SW 1271 (cell line): ENCODE measurements at places on chromosomes 4 and X.

DNA sequence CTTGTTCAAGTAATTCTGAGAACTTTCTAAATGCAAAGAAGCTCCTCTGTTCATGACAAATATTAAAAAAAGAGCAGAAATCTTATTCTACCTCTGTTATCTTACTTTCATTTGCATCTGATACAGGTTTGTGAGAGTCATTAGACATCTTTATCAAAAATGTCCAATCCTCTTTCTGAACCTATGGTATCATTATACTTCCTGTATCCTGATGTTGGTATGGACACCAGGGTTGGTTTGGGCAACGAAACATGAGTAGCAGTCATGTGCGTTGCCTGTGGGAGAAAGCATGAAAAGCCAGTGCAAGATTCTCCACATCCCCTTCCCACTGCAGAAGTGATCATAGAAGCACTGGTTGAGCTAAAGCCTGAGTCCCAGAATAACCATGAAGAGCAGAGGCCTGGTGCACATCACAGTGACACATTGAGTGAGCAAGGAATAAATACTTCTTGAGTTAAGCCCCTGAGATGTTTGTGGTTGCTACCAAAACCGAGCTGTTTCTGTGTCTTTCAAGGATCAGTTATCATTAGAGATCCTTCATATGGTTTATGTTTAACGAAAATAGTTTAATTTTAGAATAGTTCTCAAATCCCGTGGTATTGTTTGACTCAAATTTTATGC, 197.2 kb downstream of the BANK1 start:
- DNase-seq, result no peak

GRCh38 chr4:78764498-78764961, 11.6 kb upstream of the BMP2K start:
- no peak for DNase-seq

DNA sequence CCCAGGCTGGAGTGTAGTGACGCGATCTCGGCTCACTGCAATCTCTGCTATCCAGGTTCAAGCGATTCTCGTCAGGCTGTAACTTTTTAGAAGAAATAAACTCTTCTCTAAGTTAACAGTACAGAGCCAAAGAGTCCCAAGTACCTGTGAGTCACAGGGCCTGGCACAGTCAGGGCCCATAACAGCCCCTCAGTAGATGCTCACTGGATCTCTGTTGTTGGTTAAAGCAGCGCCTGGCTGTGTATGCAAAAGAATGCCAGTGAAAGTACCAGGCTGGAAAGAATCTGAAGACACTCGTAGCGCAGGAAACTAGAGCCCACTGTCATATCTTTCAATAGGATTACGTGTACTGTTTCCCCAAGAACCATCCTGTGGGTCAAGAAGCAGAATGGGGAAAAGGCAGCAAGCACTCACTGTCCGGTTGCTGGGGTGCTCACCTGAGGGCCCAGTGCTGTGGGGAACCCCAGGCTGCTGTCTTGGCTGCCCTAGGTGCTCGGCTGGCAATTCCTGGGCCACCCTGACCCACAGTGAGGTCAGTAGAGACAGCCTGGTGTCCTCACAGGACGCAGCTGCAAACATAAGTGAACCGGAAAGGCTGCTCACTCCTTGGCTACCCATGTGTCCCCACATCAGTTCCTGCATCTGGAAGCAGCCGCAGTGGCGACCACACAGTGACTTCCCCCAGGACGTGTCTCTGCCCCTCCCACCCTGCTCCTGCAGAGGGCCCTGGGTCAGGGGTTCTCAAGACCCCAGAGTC, 3.1 kb upstream of the SLBP start:
- no peak for DNase-seq

DNA sequence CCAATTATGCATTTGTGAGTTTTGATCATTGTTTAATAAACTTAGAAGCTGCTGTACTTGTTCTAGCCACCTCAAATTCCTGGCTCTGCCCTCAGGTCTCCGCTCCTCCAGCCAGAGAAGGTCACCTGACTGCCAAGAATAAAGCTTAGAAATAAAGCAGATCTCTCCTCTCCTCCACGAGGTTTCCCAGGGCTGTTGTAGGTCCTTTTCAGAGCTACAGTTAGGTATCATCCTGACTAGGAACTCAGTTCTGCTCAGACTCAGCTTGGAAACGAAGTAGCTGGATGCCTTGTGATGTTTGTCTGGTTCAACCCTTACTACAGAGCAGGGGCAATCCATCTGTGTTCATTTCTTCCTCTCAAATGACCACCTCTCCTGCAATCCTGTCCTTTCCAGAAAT, 79.1 kb upstream of the RAPGEF2 start:
- DNase-seq, result no peak

DNA sequence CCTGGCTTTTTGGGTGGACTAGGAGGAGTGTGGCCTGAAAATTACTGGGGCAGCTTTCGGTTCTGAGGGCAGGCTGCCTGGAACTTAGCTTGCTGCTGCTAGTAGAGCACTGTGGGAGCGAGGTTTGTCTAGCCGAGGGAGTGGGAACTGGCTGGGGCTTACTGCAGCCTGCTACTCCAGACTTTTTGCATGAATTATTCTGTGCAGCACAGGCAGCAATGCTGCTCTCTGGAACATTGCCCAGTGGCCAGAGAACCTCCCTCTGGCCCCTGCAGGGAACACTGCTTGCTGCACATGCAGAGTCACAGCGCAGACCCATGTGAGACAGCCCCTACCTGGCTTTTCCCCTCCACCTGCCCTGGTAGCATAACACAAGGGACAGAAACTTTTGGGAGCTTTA, 263.9 kb upstream of the SLITRK2 start:
- DNase-seq, result no peak

DNA sequence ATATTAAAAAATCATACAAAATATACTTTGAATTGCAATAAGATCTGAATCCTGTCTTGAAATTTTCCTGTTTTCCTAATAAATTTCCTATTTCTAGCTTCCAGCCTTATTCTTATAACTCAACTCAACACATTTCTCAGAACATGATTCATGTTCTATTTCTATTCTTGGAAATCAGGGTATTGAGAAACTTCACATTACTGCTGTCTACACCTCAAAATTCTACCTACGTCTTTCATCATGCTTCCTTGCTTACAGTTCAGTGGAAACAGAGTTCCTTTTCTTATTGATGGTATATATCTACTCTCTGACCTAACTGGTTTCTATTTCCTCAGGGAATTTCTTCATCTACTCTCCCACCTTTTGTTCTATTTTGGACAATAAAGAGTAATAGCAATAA, 2139.0 kb downstream of the ARAP2 start:
- no peak for DNase-seq

- no peak for DNase-seq
These were observed 31.4 kb downstream of the FREM3 start for GRCh38 chr4:143668930-143669552.

GRCh38 chr4:154626793-154627484, 14.5 kb upstream of the FGG start:
- no peak for DNase-seq
